ENCODE measurements at places on chromosomes 7 and 10.
A peak's percentile ranks its signal among the peaks of the same experiment; 100 is the strongest.

- DNase-seq = peak; percentile 66
These were observed 151.4 kb upstream of the PITRM1 start for GRCh38 chr10:3323865-3324498.

DNA sequence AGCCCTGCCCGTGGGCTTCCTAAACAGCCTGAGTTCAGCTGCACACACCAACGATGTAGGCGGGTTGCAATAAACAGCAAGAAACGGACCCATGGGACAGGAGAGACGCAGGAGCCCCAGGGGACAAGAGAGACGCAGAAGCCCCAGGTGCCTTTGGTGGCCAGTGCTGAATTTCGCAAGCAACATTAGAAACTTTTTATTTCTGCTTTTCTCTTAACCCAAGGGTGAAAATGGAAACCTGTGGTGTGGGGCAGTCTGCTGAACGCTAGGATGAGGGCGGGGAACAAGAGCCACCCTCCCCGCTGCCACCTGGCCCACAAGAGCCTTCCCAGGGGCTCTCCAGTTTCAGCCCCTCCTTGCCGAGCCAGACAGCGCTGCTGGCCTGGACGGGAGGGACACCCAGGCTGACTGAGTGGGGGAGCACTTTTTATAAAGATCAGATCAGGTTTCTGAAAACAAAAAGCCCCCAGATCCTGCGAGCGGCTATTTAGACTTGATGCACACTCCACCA lies 20.0 kb upstream of the GPR146 start:
- no peak for DNase-seq

- no peak for DNase-seq
These were observed 58.0 kb upstream of the IL6 start for GRCh38 chr7:22668971-22669401.

DNA sequence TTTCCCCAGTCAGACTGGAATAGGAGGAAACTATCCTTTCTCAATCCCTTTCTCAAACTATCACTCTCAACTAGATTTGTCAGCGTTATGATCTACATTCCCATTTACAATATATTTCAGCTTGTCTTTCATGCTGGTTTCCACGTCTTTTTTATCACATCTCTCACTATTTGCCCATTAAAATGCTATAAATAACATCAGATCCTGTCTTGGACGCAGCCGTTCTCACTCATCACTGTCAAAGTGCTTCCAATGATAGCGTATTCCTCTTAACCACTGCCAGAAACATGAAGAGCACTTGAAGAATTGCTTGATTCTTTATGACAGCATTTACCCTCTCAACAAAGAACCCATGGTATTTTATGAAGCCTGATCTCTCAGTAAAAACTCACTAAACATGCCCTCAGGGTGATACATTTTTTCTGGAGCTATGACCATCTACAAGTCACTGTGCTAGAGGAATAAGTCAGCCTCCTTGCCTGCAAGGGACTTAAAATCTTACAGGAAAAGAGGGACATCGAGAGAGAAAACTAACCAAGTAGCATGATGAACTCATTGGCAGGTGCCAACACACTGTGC lies 205.6 kb upstream of the PFKP start:
- DNase-seq = no peak

- no peak for DNase-seq
These were observed 14.8 kb downstream of the YKT6 start for GRCh38 chr7:44215531-44215930.

DNA sequence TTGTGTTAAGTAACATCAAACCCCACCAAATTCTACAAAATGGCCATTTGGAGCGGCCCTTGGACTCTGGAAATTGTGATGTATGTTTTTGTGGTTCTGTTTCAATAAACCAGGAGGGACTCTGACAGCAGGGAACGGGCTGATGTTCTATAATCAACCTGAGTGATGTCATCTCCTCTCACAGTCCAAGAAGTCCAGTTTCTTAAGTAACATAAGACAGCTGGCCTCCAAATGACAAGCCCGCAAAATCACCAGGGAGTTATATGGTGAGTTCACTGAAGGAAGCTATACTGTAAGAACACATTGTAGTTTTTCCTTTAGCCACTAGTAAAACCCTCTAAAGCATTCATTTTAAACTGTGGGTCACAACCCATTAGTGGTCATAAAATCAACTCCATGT lies 34.0 kb downstream of the GOT1 start:
- DNase-seq = peak; percentile 85

- peak; percentile 58 for DNase-seq
These were observed 48.1 kb downstream of the PDLIM1 start for GRCh38 chr10:95242581-95243317.
